ENCODE measurements at places on chromosomes 16 and 17.

- no peak for DNase-seq
Observed at GRCh38 chr17:2214929-2215615, 88.5 kb downstream of the SMG6 start.

DNA sequence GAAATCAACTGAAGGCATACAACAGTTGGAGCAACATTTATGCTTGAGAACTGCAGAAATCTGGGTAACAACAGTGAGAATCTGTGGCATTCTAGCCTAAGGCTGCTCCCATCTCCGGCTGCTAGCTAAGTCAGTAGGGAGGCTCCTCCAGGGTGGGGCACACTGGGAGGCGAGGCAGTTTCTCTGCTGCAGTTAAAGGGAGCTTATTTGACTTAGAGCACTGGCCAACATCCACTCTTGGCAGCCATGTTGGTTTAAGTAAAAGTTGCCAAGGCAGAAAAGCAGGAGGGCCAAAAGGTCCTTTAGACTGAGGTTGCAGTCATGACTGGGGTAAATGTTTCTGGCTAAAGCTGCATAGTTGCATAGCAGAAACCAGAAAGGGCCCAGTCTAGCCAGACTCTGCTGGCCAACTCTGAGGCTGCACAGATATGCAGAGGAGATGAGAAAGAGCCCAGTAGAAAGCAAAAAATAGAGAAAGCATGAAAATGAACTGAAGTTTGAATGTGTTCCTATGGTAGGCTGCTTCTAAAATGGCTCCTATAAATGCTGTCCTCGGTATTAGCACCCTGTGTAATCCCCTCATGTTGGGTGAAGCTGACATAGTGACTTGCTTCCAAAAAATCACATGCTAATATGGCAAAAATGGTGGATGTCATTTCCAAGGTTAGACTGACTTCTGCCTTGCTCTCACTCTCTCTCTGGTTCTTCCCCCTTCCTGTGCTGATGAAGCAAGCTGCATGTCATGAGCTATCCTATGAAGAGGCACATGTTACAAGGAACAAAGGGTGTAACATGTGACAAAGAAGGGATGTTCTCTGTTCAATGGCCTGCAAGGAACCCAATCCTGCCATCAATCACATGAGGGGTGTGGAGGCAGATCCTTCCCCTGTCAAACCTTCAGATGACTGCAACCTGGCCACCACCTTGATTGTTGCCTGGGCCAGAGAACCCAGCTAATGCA, 3.7 kb upstream of the C16orf78 start:
- DNase-seq = no peak

DNA sequence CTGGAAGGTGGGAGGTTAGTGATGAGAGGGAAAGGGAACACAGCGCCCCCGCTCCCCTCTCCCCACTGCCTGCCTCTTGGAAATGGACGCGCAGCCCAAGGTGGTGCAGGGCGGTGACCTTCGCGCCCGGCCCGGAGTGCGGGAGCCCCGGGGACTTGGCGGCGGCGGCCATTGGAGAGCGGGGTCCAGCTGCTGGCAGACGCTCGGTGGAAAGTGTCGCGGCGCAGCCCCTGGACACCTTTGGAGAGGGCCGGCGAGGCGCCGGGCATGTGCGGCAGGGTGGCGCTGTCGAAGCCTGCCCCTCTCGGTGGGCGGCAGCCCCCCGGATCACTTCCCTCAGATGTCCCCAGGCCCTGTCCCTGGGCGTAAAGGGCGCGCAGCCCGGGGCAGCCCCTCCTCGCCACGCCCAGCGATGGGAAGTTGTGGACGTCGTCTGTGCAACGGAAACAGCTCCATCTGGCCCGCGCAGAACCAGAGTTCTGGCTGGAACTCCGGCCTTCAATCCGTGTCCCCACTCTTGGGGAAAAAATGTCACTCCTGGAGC, 16.7 kb downstream of the SALL1 start:
- no peak for DNase-seq

- DNase-seq = no peak
Observed at GRCh38 chr16:2180962-2181923, 15.2 kb downstream of the CASKIN1 start.

DNA sequence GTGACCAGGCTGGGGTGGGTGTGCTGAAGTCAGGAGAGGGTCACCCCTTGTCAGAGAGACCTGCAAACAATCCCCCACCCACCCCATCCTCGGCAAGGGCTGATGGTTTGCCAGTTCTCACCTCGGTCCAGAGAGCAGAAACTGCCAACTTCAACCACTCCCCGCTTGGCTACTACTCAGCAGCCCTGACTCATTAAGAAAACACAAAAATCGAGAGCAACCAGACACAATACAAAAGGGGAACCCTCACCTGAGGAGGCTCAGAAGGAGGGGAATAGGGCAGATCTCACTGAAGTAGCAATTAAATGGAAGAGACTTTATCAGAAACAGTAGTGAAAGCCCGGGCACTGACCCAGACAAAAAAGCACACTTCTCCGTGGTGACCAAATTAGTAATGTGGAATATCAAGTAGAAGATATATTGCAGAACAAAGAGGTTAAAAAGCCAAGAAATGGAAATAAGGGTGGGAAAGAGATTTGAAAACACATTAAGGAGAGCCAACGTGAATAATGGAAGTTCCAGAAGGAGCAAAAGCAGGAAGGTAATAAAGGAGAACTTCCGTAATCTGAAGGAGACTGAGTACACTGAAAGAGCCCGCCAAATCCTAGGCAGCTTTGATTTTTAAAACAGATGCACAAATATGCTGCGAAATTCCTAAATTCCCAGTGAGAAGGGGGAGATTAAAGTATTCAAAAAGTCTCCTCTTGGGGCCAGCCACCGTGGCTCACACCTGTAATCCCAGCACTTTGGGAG, 23.6 kb downstream of the CENPV start:
- DNase-seq = no peak

DNA sequence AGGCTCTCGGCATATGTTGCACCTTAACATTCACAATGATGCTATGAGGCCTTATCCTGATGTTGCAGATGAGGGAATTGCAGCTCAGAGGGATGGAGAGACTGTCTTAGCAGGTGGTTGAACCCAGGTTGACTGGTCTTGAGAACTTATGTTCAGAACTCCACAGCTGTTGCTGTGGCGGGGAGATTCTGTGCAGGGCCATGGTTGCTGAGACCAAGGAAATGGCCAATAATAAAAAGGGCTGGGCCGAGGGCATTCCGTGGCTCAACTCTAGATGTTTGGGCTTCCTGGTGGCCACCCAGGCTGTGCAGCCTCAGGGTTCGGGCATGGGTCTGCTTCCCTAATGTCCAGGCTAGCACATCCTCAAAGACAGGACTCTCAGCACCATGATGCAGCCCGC, 5.9 kb downstream of the KSR1 start:
- DNase-seq = no peak

DNA sequence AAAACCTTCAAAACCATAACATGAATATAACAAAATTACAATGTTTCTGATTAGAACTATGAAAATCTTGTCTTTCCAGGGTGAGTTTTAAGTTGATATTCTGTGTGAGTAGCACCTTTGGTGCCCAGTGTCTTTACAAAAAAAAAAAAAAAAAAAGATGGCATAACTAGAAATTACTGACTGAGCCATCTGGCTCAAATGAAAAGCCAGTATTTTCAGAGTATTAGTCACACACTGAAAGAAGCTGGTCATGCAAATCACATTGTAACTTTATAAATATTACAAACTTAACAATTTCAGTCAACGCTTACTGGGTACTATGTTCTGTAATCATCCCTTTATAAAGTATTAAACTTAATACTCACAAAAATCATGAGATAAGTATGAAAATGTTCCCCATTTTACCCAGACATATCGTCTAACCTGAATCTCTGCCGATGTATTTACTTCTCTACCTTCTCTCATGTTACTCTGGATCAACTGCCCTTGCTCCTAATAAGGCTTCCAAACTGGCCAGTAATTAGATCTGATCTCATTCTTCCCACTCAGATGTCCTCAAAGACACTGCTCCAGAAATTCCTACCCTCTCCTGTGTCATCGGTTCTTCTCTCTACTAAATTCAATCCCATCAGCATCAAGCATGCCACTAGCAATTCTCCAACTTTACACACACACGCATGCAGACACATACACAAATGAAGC, 25.4 kb downstream of the UBE2G1 start:
- no peak for DNase-seq
